Naive B cell (primary cell): ENCODE measurements at places on chromosomes 11 and 22.

GRCh38 chr11:75733431-75734107 lies 15.9 kb downstream of the MOGAT2 start:
- DNase-seq: no peak
- no peaks in the 10 kb centered on the region for H3K36me3 ChIP-seq
- H3K27ac ChIP-seq: no peak overlapping the region
- H3K4me3 ChIP-seq: no peak overlapping the region
- peaks cover 37% of the 10 kb centered on the region for H3K27me3 ChIP-seq

- no peak overlapping the region for H3K4me3 ChIP-seq
- no peaks in the 10 kb centered on the region for H3K36me3 ChIP-seq
- no peak overlapping the region for H3K27ac ChIP-seq
- peaks cover 4% of the 10 kb centered on the region for H3K27me3 ChIP-seq
- peaks cover 28% of the 10 kb centered on the region for H3K4me1 ChIP-seq
Measured at GRCh38 chr22:37316875-37317371, 34.6 kb downstream of the CYTH4 start.

GRCh38 chr11:13311570-13311969 lies 34.0 kb downstream of the BMAL1 start:
- H3K27me3 ChIP-seq: no peaks in the 10 kb centered on the region
- H3K36me3 ChIP-seq: peaks cover 17% of the 10 kb centered on the region
- no peak overlapping the region for H3K4me3 ChIP-seq
- DNase-seq: no peak

- peaks cover 25% of the 10 kb centered on the region for H3K27me3 ChIP-seq
- H3K4me1 ChIP-seq: no peaks in the 10 kb centered on the region
- DNase-seq: no peak
- H3K4me3 ChIP-seq: no peak overlapping the region
- H3K36me3 ChIP-seq: no peaks in the 10 kb centered on the region
Measured at GRCh38 chr11:11604370-11604990, 17.3 kb downstream of the GALNT18 start.

- no peak overlapping the region for H3K27ac ChIP-seq
- no peak overlapping the region for H3K4me3 ChIP-seq
- no peaks in the 10 kb centered on the region for H3K36me3 ChIP-seq
- no peak for DNase-seq
- no peaks in the 10 kb centered on the region for H3K27me3 ChIP-seq
Measured at GRCh38 chr11:27904358-27905055, 203.4 kb downstream of the KIF18A start.

DNA sequence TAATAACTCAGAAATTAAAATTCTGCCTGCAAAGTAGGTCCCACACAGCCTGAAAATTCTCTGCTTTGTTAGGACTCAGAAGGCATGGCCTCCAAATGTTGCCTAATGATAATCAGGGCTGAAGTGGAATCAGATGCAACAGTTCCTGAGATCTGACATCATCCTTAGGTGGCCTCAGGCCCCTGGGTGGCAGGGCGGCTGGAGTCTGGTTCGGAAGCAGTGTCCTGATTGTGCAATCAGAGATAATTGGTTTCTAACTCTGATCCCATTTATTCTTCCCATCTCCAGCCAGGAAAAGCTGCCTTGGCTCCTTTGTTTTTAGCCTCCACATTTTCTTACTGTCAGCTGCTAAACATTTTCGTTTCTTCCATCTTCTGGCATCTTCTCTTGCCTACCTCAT lies 399.3 kb downstream of the OPCML start:
- H3K36me3 ChIP-seq: no peaks in the 10 kb centered on the region
- no peak overlapping the region for H3K4me3 ChIP-seq
- H3K4me1 ChIP-seq: no peaks in the 10 kb centered on the region
- no peak overlapping the region for H3K27ac ChIP-seq
- no peak for DNase-seq

DNA sequence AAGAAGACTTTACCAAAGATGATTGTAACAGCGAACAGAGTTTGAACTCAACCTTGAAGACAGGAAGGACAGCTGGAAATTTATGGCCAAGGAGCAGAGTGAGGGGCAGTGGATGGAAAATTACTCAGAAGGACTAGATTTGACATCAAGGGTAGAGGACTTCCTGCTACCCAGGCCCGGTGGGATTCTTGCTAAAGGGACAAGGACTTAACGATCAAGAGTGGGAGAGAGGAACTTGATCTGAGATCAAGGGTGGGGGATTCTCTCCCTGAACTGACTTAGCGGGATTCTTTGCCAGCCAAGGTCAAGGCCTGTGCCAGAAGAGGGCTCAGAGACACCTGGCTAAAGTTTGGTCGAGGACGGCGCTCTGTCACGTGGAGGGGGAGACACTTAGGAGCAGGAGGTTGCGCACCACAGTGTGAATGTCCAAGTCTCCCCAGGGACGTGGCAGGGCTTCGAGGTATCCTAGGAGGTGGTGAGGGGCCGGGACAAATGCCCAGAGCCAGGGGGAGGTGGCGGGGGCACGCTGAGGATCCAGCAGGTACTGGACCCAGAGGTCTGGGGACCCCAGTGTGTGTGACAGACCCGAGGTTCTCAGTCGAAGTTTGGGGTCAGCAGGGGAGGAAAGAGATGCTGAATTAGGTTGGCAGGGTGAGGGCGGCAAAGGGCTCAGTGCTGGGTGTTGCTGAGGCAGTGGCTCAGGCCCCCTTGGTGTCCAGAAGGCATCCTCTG lies 46.1 kb upstream of the SHISAL1 start:
- H3K27me3 ChIP-seq: peaks cover 16% of the 10 kb centered on the region

- H3K27ac ChIP-seq: peak overlapping the region; percentile 94
- peak; percentile 72 for DNase-seq
- H3K4me1 ChIP-seq: peaks cover 16% of the 10 kb centered on the region
- H3K36me3 ChIP-seq: no peaks in the 10 kb centered on the region
- H3K27me3 ChIP-seq: no peaks in the 10 kb centered on the region
Measured at GRCh38 chr22:46058091-46058420, 81.1 kb upstream of the WNT7B start.

- H3K4me3 ChIP-seq: no peak overlapping the region
- no peaks in the 10 kb centered on the region for H3K27me3 ChIP-seq
- DNase-seq: no peak
- H3K27ac ChIP-seq: no peak overlapping the region
Measured at GRCh38 chr22:46083383-46084350, 66.7 kb upstream of the PPARA start.

GRCh38 chr11:108369064-108369463 lies 98.3 kb downstream of the C11orf65 start:
- no peaks in the 10 kb centered on the region for H3K4me1 ChIP-seq
- H3K27me3 ChIP-seq: no peaks in the 10 kb centered on the region
- peak overlapping the region; percentile 36 for H3K27ac ChIP-seq
- H3K4me3 ChIP-seq: no peak overlapping the region

DNA sequence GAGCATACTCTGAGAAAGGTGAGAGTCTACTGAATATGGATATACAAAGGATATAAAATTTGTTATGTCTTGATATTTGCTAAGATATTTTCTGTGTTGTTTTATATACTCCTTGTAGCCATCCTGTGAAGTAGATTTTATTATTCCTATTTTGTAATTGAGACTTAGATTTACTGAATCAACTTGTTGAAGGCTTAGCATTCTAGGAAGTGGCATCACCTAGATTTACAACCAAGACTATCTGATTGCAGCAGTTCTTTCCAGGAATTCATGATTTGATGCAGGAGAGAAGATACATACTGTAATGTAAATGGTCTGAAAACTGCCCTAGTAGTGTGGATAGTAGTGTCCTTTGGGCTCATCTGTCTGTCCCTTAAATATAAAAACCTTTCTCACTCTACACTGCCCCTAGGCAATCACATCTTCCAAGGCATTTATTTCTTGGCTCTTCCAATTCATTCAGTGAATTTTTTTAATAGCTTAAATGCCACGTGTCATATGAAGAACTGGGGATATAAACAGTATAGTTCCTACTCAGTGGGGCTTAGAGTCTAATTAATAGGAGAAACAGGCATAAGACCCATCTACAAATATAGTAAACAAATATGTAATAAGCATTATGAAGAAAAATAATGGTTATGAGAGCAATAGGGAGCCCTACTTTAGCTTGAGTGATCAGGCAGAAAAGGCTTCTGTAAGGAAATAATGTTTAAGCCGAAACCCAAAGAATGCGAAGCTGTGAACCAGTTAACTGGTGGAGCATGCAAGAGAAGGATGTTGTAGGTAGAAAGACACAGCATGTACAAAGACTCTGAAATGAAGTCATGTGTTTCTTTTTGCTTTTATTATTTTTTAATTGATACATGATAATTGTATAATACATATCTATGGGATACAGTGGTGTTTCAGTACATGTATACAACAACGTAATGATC lies 13.6 kb downstream of the IPO7 start:
- peaks cover 53% of the 10 kb centered on the region for H3K4me1 ChIP-seq
- H3K36me3 ChIP-seq: no peaks in the 10 kb centered on the region
- H3K27me3 ChIP-seq: no peaks in the 10 kb centered on the region
- H3K27ac ChIP-seq: peak overlapping the region; percentile 61
- H3K4me3 ChIP-seq: no peak overlapping the region

GRCh38 chr22:37245740-37246139 lies 1.7 kb upstream of the RAC2 start:
- H3K27me3 ChIP-seq: no peaks in the 10 kb centered on the region
- peak overlapping the region; percentile 76 for H3K4me3 ChIP-seq
- no peak for DNase-seq

- DNase-seq: no peak
- H3K27ac ChIP-seq: no peak overlapping the region
- peaks cover 8% of the 10 kb centered on the region for H3K4me1 ChIP-seq
- H3K27me3 ChIP-seq: peaks cover 22% of the 10 kb centered on the region
Measured at GRCh38 chr11:14067686-14068085, 105.2 kb downstream of the SPON1 start.

GRCh38 chr11:109229682-109230081 lies 192.3 kb upstream of the C11orf87 start:
- no peak overlapping the region for H3K4me3 ChIP-seq
- H3K27me3 ChIP-seq: no peaks in the 10 kb centered on the region
- no peaks in the 10 kb centered on the region for H3K36me3 ChIP-seq
- no peaks in the 10 kb centered on the region for H3K4me1 ChIP-seq
- no peak for DNase-seq

GRCh38 chr22:27252282-27253049 lies 549.1 kb downstream of the MN1 start:
- H3K4me1 ChIP-seq: no peaks in the 10 kb centered on the region
- no peak overlapping the region for H3K4me3 ChIP-seq
- no peak for DNase-seq
- peaks cover 13% of the 10 kb centered on the region for H3K36me3 ChIP-seq
- no peak overlapping the region for H3K27ac ChIP-seq

- no peaks in the 10 kb centered on the region for H3K27me3 ChIP-seq
- H3K27ac ChIP-seq: no peak overlapping the region
- no peak for DNase-seq
- no peaks in the 10 kb centered on the region for H3K4me1 ChIP-seq
Measured at GRCh38 chr11:74612877-74613276, 20.5 kb downstream of the POLD3 start.

- no peak overlapping the region for H3K4me3 ChIP-seq
- H3K4me1 ChIP-seq: no peaks in the 10 kb centered on the region
- H3K36me3 ChIP-seq: peaks cover 32% of the 10 kb centered on the region
- no peaks in the 10 kb centered on the region for H3K27me3 ChIP-seq
- no peak overlapping the region for H3K27ac ChIP-seq
Measured at GRCh38 chr11:7651700-7652099, 21.6 kb downstream of the CYB5R2 start.

GRCh38 chr11:20025332-20025840 lies 134.9 kb downstream of the DBX1 start:
- H3K27me3 ChIP-seq: no peaks in the 10 kb centered on the region
- H3K4me3 ChIP-seq: no peak overlapping the region
- H3K36me3 ChIP-seq: no peaks in the 10 kb centered on the region
- no peak for DNase-seq
- H3K4me1 ChIP-seq: no peaks in the 10 kb centered on the region

DNA sequence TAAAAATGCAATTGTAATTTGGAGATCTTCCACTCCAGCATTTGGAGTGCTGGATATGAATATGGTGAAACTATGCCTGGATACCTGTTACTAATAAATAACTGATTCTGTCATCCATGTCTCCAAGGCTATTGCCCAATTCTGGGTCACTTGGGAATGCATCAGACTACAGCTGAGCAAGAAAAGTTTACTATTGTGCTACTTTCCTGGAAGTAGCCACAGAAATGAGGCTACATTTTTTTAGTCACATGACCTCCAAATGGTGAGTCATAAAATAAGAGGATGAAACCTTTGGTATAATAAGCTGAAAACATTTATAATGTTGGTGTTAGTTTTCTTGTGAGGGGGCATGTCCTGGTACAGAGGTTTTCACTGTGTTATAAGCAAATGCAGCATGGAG lies 44.4 kb downstream of the DCDC1 start:
- no peaks in the 10 kb centered on the region for H3K27me3 ChIP-seq
- H3K4me3 ChIP-seq: no peak overlapping the region
- H3K27ac ChIP-seq: no peak overlapping the region
- H3K4me1 ChIP-seq: peaks cover 5% of the 10 kb centered on the region
- no peaks in the 10 kb centered on the region for H3K36me3 ChIP-seq

- no peak overlapping the region for H3K27ac ChIP-seq
- peaks cover 14% of the 10 kb centered on the region for H3K4me1 ChIP-seq
Measured at GRCh38 chr11:12292766-12293165, 84.6 kb upstream of the PARVA start.

- no peak overlapping the region for H3K27ac ChIP-seq
- peaks cover 8% of the 10 kb centered on the region for H3K36me3 ChIP-seq
- no peak overlapping the region for H3K4me3 ChIP-seq
- peaks cover 8% of the 10 kb centered on the region for H3K4me1 ChIP-seq
- H3K27me3 ChIP-seq: peaks cover 55% of the 10 kb centered on the region
- DNase-seq: no peak
Measured at GRCh38 chr11:123193742-123194141, 1.3 kb downstream of the CLMP start.
